Left renal cortex interstitium (tissue), 4 donors: ENCODE measurements at places on chromosomes 6 and 20. TPM values are rescaled to one million over a fixed set of nuclear protein-coding genes. Genes with fewer than 3 reads are reported as not detected.
A peak's percentile ranks its signal among the peaks of the same experiment; 100 is the strongest.

Gene HNF4A
- 40.8 TPM for polyA plus RNA-seq

DNA sequence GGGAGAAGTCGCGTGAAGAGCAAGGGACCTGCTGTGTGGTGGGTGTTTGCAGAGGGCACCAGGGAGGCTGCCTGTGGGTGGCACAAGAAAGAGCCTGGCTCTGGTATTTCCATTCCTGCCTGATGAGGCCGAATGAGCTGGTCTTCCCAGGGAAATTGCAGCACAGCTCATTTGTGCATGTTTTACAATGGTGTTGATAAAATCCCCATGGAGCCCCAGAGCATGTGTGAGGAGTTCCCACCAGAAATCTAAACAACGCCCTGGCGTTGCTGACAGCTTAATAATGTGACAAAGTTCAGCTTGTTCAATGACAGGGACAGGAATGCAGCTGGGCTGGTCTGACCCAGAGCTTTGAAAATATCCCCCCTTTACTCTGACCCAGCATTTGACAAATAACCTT lies 135.5 kb downstream of the CLIC5 start:
- peak; percentile 44 for DNase-seq

Gene OR12D3
- not detected for polyA plus RNA-seq

Gene GUCA1A
- polyA plus RNA-seq, result 0.11 TPM

DNA sequence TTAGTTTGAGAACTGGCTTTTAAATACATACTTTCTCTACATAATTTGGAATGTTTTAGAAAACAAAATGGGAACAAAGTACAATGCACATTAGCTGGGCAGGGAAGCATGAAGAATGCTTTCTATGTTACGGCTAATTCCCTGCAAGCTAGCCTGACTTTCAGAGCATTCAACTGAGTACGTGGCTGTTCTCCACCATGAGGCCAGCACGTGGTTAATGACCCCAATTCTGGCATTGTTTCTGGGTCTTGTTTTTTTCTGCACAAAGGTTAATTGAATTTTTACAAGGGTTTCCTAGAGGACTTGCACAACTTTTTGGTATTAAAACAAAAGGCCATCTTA lies 208.6 kb upstream of the AGPAT4 start:
- peak; percentile 67 for DNase-seq

DNA sequence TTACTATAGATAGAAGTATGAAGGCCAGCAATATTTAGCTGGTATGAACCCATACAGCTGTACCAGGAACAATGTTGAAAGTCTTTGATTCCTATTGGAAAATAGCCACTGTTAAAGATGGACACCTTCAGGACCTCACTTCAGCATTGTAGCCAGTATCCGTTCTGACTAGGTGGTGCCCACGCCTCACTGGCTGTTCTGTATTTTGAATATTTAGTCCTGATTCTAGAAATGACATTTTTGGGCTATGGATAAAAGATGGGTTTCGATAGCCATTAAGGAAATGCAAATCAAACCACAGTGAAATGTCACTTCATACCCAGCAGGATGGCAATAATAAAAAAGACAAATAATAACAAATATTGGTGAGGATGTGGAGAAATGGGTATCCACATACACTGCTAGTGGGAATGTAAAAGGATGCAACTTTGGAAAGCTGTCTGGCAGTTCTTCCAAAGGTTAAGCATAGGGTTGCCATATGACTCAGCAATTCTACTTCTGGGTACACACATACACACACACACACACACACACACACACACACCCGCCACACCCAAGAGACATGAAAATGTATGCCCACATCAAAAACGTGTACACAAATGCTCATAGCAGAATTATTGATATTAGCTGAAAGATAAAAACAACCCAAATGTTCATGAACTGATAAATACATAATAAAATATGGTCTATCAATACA lies 56.8 kb downstream of the UTRN start:
- DNase-seq, result no peak

DNA sequence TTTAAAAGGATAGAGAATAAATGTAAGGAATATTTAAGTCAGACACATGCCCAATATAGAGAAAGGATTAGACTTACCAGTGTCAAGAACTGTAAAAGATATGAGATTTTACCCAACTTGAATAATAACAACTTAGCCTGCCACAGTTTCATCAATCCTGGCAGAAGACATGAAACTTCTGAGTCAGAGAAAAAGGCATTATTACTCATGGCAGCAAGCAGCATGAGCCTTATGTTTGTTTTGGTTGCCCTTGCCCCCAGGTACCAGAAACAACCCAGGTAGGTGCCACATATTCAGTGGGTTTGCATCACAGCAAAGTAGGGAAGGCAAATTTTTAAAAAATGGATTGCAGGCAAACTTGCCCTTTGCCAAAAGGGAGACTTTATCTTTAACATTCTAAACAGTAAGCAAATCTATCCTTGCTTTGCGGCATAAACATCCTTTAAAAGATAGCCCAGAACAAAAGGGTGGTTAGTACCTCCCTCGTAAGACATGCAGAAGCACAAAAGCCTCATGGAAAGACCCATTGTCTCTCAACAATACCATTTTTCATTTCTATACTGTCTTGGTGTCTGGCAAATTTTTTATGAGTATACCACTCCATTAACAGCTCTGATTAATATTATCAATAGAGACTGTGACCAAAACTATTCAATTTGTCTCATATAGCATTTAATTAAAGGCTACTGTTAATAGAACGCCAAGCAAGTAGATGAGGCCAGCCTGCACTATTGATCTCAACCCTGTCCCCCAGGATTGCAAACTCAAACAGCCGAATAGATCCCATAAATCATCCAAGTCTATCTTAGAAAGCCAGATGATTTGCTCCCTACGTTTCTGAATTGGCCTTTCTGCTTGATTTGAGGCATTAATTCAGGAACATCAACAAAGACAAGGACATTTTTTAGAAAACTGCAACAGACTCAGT lies 185.1 kb downstream of the COL19A1 start:
- no peak for DNase-seq

Gene ADGB
- polyA plus RNA-seq, result 0.98 TPM

GRCh38 chr6:41551086-41551700 lies 5.0 kb downstream of the FOXP4 start:
- no peak for DNase-seq

DNA sequence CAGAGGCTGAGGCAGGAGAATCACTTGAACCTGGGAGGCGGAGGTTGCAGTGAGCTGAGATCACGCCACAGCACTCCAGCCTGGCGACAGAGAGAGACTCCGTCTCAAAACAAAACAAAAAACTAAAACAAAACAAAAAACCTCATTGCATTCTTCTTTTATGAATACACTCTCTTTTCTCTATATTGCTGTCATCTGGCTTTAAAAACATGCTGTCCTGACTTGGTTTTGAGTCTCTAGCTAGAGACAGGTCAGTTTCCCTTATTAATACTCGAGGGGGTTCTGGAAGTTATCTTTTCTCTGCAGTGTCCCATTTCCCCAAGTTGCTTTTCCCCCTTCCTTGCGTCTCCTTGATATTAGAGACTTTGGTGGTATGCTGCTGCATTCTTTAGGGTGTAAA lies 50.9 kb downstream of the RIOK1 start:
- DNase-seq, result no peak

Gene GSTA3
- polyA plus RNA-seq, result 0.43 TPM

GRCh38 chr20:23623666-23624323 lies 14.0 kb downstream of the CST3 start:
- DNase-seq, result no peak

DNA sequence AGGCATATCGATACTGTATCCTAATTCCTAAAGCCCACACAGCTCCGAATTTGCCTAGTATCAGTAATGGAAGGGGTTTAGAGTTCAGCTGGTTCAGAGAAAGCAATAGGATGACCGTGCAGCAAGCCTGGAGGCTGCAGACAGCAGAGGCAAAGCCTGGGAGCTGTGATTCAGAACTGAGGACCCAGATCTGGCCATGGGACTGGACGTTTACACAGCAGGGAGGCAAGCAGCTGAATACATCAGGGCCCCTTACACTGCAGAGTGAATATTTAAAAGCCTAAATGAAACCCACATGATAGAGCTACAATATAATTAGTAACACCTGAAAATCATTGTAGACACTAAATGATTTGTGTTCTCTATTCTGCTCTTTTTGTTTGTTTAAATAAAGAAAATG lies 38.0 kb downstream of the ELOVL2 start:
- DNase-seq, result no peak

DNA sequence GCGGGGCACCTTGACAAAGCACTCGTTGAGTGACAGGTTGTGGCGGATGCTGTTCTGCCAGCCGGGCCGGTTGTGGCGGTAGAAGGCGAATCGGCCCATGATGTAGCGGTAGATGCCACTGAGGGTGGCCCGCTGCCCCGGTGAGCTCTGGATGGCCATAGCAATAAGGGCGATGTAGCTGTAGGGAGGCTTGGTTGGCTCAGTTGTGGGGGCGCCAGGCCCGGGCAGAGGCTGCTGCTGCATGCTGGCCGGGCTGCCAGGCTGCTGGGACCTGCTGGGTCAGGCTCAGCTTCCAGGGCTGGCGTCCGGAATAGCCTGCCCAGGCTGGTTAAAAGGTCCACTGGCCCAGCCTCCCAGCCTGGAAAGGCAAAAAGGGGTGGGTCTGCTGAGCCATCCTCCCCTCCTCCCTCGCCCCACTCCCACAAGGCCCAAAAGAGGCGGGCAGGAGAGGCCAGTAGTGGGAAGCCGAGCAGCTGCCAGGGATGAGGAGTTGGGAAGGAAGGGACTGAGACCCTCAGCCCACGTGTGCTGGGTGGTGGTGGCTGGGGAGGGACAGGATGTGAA lies at the start of gene FOXS1:
Gene FOXS1, minus strand, starts transcription at position 305 of the 564 bp plus-strand sequence. Its CDS starts 62 bp downstream, at position 243.
- no peak for DNase-seq
